GM12892 (cell line): ENCODE measurements at places on chromosomes 4 and X.

- no peak for DNase-seq
Observed at GRCh38 chrX:84340968-84341367, 153.0 kb upstream of the RPS6KA6 start.

GRCh38 chr4:22174640-22175039, 226.1 kb upstream of the KCNIP4 start:
- no peak for DNase-seq

DNA sequence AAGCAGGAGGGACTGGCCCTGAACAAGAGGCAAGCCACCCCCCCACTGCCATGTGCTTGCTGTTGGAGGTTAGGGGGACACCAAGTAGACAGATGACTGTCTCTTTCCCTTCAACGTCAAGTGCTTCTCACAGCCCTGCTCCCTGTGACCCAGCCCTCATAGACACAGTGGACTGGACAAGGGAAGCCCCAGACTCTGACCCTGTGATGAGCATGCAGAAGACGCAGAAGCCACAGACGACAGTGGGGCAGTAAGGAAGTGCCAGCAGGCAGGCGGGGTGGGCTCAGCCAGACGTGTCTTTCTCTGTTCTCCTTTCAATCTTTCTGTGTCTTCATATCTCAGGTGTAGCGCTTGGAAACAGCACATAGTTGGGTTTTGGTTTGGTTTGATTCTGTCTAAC, 2.4 kb upstream of the L1CAM start:
- no peak for DNase-seq

DNA sequence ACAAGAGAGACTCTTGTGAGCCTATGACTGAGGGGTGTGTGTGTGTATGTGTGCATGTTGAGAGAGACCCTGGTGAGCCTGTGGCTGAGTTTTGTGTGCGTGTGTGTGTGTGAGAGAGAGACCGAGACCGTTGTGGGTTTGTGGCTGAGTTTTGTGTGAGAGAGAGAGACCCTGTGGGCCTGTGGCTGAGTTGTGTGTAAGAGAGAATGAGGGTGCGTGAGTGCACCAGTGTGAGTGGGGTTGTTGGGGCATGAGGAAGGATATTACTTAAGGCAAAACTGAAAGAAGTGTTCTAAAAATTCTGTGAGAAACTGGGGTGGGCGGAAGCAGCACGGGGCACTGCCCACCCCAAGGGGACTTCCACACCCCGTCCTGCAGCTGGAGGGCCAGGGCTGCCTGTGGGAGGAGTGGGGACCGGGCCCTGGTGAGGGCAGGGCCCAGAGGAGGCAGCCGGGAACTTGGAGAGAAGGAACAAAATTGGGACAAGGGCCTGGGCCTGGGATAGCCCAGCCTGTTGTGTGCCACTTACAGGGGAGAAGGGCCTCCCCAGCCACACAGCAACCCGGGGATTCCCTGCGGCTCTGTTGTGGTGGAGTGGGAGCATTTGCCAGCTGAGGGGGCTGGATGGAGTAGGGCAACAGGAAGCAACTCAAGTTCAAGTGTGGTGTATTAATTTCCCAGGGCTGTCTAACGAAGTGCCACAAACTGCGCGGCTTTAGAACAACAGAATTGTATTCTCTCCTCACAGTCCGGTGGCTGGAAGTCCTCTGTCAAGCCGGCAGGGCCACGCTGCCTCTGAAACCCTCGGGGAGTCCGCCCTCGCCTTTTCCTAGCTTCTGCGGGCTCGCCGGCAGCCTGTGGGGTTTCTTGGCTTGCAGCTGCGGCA, 22.1 kb downstream of the TMEM131L start:
- DNase-seq, result no peak

DNA sequence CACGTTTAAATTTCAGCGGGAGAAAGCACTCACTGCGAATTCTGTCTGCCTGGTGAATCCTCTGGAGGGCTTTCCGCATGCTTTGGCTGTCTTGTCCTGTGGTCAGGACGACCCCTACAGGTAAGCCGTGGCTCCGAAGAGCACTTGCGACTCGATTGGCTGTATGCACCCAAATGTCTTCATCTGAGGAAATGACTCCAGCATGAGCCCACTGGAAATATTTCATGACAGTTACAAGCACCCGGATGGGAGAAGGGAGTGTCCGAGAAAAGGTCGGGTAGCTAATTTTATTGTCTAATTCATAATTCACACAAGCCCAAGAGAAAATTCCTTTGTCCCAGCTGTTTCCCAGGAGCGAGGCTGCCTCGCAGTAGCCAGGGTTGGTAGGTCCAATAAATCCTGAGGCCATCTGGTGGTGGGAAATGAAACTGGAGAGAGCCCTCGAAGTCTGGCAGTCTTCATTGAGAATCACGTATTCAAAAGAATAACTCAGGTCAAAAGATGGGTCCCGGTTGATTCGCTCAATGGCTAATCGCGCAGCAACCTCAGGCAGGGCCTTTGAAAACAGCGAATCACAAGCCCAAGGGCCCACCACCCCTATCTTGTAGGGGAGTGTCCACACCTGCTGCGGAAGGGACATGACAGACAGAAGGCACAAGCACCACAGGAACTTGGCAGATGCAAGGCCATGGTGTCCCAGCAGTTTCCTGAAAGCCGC, 6.6 kb downstream of the GUCY2F start:
- no peak for DNase-seq

DNA sequence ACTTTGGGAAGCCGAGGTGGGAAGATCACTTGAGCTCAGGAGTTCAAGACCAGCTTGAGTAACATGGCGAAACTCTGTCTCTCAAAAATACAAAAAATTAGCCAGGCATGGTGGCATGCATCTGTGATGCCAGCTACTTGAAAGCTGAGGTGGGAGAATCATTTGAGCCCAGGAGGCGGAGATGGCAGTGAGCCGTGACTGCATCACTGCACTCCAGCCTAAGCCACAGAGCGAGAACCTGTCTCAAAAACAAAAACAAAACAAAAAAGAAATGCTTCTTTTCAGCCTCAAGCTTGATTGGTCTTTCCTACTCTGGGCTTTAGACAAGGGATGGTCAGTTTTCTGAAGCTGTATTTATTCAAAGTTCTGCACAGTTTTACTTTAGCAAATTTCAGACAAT, 15.8 kb upstream of the DHRSX start:
- DNase-seq, result no peak

DNA sequence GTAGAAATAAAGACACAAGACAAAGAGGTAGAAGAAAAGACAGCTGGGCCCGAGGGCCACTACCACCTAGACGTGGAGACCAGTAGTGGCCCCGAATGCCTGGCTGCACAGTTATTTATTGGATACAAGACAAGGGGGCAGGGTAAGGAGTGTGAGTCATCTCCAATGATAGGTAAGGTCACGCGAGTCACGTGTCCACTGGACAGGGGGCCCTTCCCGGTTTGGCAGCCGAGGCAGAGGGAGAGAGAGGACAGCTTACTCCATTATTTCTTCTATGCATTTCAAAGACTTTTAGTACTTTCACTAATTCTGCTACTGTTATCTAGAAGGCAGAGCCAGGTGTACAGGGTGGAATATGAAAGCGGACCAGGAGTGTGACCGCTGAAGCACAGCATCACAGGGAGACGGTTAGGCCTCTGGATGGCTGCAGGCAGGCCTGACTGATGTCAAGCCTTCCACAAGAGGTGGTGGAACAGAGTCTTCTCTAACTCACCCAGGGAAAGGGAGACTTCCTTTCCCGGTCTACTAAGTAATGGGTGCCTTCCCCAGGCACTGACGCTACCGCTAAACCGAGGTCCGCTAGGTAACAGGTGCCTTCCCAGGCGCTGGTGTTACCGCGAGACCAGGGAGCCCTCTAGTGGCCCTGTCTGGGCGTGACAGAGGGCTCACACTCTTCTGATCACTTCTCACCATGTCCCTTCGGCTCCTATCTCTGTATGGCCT, 44.9 kb downstream of the ZBTB49 start:
- DNase-seq, result peak; percentile 48

GRCh38 chrX:11188664-11189063, 77.5 kb downstream of the HCCS start:
- DNase-seq, result no peak

DNA sequence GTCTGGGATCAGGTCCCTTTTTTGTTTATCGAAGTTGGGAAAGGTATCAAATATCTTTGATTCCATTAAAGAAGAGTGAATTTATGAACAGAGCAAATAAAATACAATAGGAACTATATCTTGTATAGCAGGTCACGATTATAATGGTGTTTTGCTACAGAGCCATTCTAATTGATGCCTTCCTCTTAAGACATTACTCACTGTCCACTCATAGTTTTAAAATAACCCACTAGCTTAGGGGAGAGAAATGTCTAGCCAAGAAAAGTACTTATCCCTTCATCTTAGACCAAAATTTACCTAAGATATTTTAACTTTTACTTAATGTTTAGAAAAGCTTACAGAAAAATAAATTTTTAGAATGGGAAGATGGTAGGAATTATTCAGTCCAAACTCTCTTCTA, 112.0 kb upstream of the PABPC4L start:
- no peak for DNase-seq

DNA sequence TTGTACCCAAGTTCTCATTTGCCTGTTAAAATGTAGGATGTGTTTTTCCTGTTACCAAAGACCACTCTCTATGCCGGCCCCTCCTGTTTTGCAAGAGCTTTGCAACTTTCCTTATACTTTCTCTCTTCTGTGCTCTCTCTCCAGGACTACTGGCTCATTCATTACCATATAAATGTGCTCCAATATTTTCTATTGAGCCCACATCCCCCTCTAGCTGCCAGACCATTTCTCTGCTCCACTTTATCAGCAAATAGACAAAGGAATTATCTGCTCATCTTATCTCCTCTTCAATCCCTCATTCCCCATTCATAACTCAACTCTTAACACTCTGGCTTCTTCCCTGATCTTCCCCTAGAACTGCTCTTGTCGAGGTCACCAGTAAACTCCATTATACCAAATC, 33.6 kb downstream of the RPGR start:
- no peak for DNase-seq

- no peak for DNase-seq
Observed at GRCh38 chrX:45445745-45446412, 245.2 kb upstream of the DIPK2B start.

DNA sequence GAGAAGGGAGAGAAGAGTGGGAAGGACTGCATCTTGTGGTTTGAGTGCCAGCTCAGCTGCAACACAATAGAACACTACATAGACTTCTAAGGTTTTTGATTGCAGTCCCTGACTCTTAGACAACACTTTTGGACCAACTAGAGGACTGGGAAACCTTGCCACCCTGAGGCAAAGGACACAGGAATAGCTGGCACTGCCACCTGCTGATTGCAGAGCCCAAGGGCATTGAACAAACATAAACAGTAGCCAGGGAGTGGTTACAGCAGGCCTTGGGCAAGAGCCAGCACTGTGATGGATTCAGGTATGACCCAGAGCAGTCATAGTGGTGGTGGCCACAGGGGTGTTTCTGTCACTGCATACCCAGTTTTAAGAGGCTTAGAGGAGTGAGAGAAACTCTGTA, 72.5 kb upstream of the CXorf51A start:
- no peak for DNase-seq

GRCh38 chr4:54844911-54845310, 187.2 kb downstream of the KIT start:
- no peak for DNase-seq

- no peak for DNase-seq
Observed at GRCh38 chrX:123324625-123325024, 140.5 kb downstream of the GRIA3 start.

- no peak for DNase-seq
Observed at GRCh38 chr4:108427946-108428485, 192.4 kb upstream of the RPL34 start.
